ENCODE measurements at places on chromosomes 6 and 20.

DNA sequence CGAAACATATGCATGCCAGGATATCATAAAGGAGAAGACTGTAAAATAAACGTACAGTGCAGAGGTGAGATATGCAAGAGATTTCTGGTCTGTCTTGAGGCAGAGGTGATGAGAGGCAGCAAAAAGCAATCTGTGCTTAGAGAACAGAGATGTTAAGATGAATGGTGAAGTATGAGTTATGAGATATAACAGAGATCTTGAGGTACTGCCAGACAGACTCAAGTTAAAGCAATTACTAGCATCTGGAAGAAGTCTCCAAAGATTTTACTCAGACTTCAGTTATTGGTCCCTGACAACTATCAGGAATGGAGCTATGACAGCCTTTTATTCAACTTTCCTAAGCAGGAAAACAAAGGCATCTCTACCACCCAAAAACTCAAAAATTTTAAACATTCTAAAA is 122.8 kb upstream of the DST start:
- H3K36me3 ChIP-seq = no peaks in the 10 kb centered on the region
- H3K4me3 ChIP-seq = no peak overlapping the region
- H3K27me3 ChIP-seq = no peaks in the 10 kb centered on the region

DNA sequence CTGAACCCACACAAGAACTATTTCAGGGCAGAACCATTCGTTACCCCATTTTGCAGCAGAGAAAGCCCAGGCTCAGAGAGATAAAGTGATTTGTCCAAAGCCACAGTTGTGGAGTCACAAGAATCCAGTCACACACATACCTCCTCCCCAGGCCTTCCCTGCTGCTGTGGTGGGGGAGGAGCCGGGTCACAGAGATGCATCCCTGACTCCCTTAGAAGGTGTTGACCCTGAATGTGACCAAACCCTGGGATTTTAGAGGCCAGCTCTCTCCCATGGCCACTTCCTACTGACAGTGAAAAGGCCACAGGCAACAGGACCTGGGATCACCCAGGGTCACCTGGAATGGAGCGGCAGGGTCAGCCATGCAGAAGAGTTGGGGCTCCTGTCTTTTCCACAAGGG is 48.6 kb downstream of the CHMP4B start:
- H3K36me3 ChIP-seq = peaks cover 29% of the 10 kb centered on the region
- H3K27me3 ChIP-seq = no peaks in the 10 kb centered on the region
- H3K27ac ChIP-seq = no peak overlapping the region
- H3K4me1 ChIP-seq = peaks cover 18% of the 10 kb centered on the region
- H3K4me3 ChIP-seq = no peak overlapping the region

DNA sequence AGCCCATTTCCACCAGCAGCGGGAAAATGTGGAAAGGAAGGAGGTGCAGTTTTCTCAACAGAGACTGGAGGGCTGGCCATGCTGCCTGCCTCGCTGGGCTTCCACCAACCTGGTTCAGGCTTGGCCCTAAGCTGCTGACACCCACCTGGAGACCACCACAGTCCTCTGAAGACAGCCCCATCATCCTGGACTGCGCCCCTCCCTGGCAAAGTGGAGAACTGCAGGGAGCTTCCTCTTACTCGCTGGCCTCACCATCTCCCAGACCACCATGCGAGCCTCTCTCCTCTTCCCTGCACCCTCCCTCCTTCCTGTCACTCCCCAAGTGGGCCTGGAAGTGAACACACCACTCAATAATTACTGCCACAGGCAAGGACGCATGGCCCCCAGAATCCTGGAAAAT is 71.5 kb downstream of the PSMG4 start:
- H3K27ac ChIP-seq = peak overlapping the region; percentile 58
- no peaks in the 10 kb centered on the region for H3K36me3 ChIP-seq
- no peak overlapping the region for H3K4me3 ChIP-seq
- no peak for DNase-seq
- H3K27me3 ChIP-seq = no peaks in the 10 kb centered on the region

DNA sequence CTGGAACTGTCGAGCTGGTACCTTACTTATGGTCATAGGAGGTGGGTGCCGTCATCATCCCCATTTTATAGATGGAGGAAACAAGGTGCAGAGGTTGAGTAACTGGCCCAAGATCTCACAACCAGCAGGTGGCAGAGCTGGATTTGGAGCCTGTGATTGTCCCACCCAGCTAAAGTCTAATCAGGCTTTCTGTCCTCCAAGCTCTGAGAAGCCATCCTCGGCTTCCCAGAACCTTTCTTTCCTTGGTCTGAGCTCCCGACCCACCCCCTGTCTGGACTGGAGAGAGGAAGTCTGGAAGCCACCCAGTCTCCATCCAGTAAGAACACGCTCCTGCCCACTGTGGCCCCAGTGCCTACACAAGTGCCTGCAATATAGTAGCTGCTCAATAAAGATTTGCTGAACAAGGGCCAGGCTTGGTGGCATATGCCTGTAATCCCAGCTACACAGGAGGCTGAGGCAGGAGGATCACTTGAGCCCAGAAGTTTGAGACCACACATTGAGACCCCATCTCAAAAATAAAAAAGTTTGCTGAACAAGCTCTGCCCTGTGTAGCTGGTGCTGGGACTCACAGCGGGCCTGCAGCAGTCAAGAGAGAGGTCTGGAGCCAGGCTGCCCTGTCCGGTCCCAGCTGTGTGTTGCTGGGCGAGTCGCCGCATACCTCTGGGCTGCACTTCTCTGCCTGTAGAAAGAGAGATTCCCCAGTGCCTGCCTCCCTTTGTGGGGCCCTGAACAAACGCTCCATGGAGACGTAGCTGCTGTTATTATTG is 32.5 kb upstream of the DLGAP4 start:
- DNase-seq = peak; percentile 34
- H3K36me3 ChIP-seq = no peaks in the 10 kb centered on the region
- peaks cover 13% of the 10 kb centered on the region for H3K27me3 ChIP-seq
- no peak overlapping the region for H3K4me3 ChIP-seq
- no peak overlapping the region for H3K27ac ChIP-seq
- H3K4me1 ChIP-seq = no peaks in the 10 kb centered on the region

DNA sequence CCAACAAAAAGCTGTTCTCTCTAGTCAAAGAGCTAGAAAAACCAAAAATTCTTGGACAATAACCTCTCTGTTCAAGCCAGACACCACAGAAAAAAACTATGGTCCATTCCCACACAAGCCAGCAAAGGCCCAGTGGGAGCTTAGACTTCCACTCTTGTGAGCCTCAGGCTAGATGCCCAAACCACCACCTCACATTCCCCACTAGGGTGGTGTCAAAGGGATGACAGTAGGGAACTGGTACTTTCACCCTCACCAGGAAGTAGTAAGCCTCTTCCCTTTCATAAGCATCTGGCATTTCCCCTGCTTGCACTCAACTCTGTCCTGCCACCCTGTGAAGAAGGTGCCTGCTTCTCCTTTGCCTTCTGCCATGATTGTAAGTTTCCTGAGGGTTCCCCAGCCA is 58.4 kb upstream of the RNF217 start:
- no peaks in the 10 kb centered on the region for H3K4me1 ChIP-seq
- no peak overlapping the region for H3K4me3 ChIP-seq

- H3K27ac ChIP-seq = no peak overlapping the region
- H3K4me1 ChIP-seq = no peaks in the 10 kb centered on the region
- H3K27me3 ChIP-seq = no peaks in the 10 kb centered on the region
- H3K4me3 ChIP-seq = no peak overlapping the region
Observed at GRCh38 chr6:55528624-55529023, 50.4 kb downstream of the HMGCLL1 start.

DNA sequence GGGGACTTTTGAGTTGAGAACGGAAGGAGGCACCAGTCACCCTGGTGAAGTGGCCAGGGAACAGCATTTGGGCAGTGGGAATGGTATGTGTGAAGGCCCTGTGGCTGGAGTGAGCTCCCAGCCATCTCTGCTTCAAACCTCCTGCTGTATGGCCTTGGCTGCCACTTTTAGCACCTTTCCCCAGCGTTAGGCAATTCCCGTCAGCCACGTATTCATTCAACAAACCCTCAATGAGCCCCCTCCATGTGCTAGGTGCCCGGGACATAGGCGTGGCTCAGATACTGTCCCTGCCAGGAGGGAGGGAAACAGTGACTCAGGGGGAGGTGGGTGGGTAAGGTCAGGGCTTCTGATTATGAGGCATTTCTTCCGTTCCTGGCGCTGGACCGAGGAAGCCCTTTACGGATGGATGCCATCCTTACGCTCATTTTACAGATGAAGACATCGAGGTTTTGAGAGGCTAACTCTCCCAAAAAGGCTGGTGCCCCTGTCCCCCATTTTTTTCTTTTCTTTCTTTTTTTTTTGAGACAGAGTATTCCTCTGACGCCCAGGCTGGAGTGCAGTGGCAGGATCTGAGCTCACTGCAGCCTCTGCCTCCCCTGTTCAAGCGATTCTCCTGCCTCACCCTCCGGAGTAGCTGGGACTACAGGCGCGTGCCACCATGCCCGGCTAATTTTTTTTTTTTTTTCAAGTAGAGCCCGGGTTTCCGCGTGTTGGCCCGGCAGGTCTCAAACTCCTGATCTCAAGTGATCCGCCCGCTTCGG is 37.5 kb downstream of the SRC start:
- H3K27ac ChIP-seq = peak overlapping the region; percentile 69
- DNase-seq = peak; percentile 65
- no peak overlapping the region for H3K4me3 ChIP-seq
- H3K27me3 ChIP-seq = no peaks in the 10 kb centered on the region
- peaks cover 17% of the 10 kb centered on the region for H3K36me3 ChIP-seq

DNA sequence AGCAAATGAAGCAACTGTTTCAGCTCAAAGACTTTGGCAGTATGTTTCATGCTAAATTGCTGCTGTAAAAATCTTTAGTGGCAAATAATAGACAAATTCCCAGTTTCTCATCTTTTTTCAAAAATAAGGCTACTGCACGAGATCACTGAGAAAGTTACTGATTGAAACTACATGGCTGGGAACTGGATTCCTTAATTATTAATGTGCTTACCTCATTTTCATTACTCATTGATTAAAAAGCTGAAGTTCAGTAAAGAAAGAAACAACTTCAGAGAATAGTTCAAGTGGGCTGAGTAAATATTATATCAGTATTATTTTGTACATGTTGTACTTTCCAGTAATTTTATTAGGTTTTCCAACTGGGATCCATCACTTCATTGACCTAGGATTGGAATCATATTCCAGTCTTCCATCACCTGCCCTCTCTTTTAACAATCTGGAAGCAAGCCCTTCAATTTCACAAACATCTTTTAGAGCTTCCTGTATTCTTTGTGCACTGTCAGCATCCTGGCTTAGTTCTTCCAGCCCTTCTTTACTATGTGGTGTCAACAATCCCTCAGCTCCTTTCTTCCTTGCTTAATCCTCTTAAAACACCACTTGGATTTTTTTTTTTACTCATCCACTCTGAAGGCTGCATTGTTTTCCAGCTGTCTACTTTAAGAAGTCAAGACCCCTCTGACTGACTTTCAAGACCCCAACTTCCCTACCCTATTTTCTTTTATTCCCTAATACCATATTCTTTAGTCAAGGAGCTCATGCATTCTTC is 4.3 kb downstream of the MEI4 start:
- no peaks in the 10 kb centered on the region for H3K27me3 ChIP-seq
- H3K27ac ChIP-seq = no peak overlapping the region
- H3K36me3 ChIP-seq = no peaks in the 10 kb centered on the region
- H3K4me3 ChIP-seq = no peak overlapping the region

DNA sequence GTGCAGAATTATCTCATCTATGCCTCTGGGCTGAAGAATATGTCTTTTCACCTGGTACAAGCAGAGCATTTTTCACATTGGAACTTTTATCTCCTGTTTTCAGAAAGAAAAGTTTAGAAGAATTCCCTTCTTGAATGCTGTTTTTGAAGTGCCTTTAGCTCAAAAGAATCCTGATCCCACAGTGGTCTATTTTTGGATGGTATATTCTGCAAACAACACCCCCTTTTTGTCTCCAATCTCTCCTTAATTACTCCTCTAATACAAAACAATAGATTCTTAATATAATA is 57.7 kb upstream of the HFE start:
- H3K4me3 ChIP-seq = no peak overlapping the region
- peaks cover 41% of the 10 kb centered on the region for H3K4me1 ChIP-seq
- no peaks in the 10 kb centered on the region for H3K27me3 ChIP-seq
- H3K27ac ChIP-seq = no peak overlapping the region

DNA sequence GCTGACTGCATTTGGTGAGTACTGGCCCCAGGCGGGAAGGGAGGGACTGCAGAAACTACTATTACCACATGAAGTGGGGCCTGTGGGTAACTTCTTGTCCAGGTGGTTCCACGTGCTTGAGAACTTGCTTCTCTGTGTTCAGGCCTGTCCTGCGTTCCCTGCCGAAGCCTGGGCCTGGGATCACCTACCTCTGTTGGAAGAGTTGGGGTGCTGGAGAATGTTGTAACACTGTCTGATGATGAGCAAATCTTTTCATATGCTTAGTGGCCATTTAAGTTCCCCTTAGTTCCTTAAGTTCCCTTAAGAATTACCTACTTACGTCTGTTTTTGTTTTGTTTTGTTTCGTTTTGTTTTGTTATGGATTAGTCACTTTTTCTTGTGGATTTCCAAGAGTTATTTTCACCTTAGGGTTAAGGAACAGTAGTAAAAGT is 154.4 kb downstream of the DTNBP1 start:
- peak; percentile 42 for DNase-seq
- H3K27ac ChIP-seq = no peak overlapping the region
- no peaks in the 10 kb centered on the region for H3K27me3 ChIP-seq
- peaks cover 29% of the 10 kb centered on the region for H3K4me1 ChIP-seq
- H3K36me3 ChIP-seq = peaks cover 25% of the 10 kb centered on the region
- H3K4me3 ChIP-seq = no peak overlapping the region

GRCh38 chr20:17799575-17800227 is 99.9 kb downstream of the BANF2 start:
- H3K27ac ChIP-seq = no peak overlapping the region
- DNase-seq = no peak
- no peaks in the 10 kb centered on the region for H3K36me3 ChIP-seq
- no peaks in the 10 kb centered on the region for H3K4me1 ChIP-seq

DNA sequence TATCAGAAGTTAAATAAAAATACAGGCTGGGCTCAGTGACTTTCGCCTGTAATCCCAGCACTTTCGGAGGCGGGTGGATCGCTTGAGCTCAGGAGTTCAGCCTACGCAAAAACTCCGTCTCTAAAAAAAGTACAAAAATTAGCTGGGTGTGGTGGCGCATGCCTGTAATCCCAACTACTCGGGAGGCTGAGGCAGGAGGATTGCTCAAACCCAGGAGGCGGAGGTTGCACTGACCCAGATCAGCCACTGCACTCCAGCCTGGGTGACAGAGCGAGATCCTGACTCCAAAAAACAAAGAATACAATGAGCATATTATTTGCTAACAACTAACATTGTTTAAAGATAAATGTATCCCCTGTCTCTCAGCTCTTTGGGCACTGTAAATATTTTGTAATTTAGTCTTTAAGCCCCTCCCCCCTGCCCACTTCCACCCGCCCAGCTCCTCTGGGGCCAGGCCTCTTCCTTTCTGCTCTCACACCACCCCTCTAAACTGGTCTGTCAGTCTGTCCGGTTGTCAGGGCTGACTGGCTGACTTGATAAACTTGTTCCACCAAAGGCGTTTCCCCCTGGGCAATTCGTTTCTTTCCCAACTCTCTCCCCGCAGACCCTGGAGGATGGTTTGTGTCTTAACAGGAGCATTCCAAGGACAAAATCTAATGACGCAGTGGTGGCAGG is 62.4 kb upstream of the QKI start:
- H3K4me3 ChIP-seq = no peak overlapping the region
- H3K4me1 ChIP-seq = peaks cover 8% of the 10 kb centered on the region
- H3K36me3 ChIP-seq = no peaks in the 10 kb centered on the region
- no peak for DNase-seq
